ENCODE measurements at places on chromosomes 1 and 21.

GRCh38 chr1:163922743-163923201, 601.0 kb downstream of the NUF2 start:
- DNase-seq, result no peak

GRCh38 chr1:201718346-201719202, 110.4 kb upstream of the IPO9 start:
- DNase-seq, result no peak

DNA sequence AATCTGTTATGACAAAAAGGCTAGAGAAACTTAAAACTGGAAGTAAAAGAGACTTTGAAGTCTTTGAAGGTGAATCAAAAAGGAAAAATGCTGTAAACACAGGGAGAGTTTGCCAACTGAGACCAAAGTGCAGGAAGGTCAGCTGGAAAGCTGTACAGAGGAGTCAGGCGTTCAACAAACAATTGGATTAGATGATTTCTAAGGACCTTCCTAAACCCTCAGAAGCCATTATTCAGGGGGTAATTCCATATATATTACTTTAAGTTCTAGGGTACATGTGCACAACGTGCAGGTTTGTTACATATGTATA, 156.8 kb downstream of the ZBTB18 start:
- no peak for DNase-seq

- DNase-seq, result peak; percentile 68
Measured at GRCh38 chr1:203765029-203765837, at the start of gene LAX1. TSS of gene LAX1 (plus strand) at chr1:203765183. CDS start at chr1:203765566, 383 bp downstream.

DNA sequence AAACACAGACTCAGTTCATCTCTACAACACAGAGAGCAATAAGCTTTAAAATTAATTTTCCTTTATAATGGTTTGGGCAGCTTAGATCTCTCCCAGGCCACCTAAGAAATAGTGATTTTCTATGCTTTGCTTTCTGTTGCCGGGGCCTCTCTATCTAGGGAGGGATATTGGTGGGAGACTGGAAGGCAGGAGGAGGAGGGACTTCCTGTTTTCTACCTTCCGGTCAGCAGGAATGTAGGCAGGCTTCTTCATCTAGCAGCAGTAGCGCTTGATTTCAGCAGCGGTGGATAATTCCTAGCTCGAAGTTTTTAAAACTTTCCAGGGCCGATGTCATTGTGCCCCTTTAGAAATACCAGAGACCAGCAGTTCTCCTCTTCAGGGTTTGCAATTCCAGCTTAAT, 5.1 kb upstream of the DESI2 start:
- no peak for DNase-seq

GRCh38 chr1:196002906-196003305, 605.3 kb downstream of the KCNT2 start:
- no peak for DNase-seq

DNA sequence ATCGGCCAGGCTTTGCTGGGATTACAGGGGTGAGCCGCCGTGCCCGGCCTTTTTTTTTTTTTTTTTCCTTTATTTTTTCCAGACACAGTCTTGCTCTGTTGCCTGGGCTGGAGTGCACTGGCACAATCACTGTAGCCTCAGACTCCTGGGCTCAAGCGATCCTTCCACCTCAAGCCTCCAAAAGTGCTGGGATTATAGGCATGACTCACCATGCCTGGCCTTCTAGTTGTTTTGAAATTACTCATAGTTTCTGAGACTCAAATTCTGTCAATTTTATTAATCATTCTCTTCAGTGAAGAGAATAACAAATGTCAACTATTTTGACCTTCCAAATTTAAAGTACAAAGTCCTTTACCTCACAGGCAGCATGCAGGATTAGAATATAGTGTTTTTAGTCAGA, 374.5 kb downstream of the PLA2G4A start:
- no peak for DNase-seq

- DNase-seq, result no peak
Measured at GRCh38 chr1:227765261-227766014, 30.2 kb downstream of the SNAP47 start.

- DNase-seq, result no peak
Measured at GRCh38 chr1:15915991-15916390, 59.9 kb downstream of the ZBTB17 start.

- no peak for DNase-seq
Measured at GRCh38 chr1:202349206-202349928, 868 bp downstream of the PPP1R12B start.

GRCh38 chr1:62321446-62321845, 2.2 kb upstream of the KANK4 start:
- DNase-seq, result no peak

GRCh38 chr1:2292725-2293450, 64.8 kb downstream of the SKI start:
- no peak for DNase-seq

GRCh38 chr1:52697795-52698674, at the start of gene COA7:
TSS of gene COA7 (minus strand) at chr1:52698347. CDS start at chr1:52698326, 21 bp downstream.
- peak; percentile 76 for DNase-seq

DNA sequence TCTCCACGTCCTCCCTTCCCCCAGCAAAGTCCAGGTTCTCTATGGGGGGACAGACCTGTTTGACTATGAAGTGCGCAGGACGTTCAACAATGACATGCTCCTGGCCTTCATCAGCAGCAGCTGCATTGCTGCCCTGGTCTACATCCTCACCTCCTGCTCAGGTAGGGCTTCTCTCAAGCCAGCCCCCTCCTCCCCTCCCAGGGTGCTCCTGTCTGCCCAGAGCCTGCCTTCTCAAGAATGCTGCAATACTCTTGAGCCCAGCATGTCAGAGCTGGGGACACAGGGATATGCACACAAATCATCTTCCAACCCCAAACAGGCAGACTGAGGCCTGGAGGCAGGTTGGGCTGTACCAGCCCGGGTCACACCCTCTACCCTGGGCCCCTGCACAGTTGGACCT, 35.4 kb downstream of the DISP3 start:
- no peak for DNase-seq

GRCh38 chr1:178645157-178645807, 79.8 kb upstream of the RALGPS2 start:
- DNase-seq, result no peak

GRCh38 chr21:27653481-27653880, 686.6 kb upstream of the ADAMTS5 start:
- no peak for DNase-seq

DNA sequence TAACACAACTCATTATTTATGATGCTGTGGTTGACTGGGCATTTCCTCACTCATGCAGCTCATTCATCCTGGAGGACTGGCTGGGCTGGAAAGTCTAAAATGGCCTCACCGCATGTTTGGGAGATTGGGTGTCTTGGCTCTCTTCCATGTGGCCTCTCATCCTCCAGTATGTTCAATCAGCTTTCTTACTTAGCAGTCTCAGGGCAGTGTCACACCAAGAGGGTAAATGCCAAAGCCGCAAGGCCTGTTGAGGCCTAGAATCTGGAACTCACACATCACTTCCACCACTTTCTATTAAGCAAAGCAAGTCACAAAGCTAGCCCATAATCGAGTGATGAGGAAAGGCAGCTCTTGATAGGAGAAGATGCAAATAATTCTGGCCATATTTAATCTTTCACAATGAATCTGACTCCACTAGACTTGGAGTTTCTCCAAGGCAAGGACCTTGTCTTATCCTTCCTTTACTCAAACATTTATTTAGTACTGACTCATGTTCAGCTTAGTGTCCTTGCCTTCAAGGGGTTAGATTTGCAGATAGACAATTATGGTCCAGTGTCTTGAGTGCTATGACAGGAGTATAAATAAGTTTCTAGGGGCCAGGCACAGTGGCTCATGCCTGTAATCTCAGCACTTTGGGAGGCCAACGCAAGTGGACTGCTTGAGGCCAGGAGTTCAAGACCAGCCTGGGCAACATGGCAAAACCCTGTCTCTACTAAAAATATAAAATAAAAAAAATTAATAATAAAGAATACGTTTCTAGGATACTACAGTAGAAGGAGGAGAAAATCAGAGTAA, 45.1 kb downstream of the TMEM53 start:
- DNase-seq, result no peak

GRCh38 chr1:192151176-192151575, 7.1 kb upstream of the RGS18 start:
- DNase-seq, result no peak

DNA sequence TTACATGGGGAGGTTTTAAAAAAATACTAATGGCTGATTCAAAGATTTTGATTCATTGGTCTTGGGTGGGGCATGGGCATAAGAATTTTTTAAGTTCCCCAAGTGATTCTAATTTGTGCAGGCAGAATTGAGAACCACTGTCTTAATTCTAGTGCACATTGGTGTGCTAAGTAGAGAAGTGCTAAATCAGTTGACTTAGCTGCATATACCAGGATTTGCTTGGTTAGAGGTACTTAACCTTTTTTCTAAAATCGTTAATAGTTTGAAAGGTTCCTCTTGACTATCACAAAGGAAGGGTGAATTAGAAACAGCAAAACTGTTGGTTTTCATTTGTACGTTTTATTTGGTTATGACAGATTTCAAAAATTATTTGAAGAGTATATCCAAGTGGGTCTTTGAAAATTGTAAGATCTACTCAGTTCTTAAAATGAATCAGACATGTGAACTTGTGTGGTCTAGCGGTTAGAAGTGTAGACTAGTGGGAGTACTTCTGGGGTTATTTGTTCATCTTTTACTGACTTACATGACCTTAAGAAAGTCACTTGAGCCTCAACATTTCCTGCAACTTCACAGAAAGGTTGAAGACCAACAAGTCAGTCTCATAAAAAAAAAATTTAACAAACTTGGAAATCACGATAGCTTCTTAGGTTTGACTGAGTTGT, 66.7 kb downstream of the RPAP2 start:
- DNase-seq, result no peak

GRCh38 chr1:207308451-207309190, 12.9 kb upstream of the CD55 start:
- DNase-seq, result no peak

DNA sequence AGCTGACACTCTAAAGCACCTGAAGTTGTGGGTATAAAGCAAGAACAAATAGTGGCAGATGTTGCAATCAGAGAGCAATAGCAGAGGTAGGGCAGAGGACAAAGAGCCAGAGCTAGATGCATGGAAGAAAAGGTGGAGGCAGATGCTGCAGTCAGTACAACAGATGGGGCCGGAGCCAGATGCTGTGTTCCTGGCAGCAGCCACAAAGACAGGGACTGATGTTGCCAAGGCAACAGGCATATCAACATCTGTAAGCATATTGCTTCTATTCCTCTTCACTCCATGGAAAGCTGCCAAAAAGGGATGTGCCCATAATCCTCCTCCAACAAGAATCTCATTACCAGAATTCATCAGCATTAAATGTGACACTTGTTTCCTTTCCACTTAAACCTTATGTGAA, 108.0 kb downstream of the TNNI3K start:
- no peak for DNase-seq

GRCh38 chr1:2383576-2383975, 7.8 kb downstream of the MORN1 start:
- no peak for DNase-seq

- no peak for DNase-seq
Measured at GRCh38 chr1:65762081-65762862, 30.4 kb upstream of the PDE4B start.

GRCh38 chr1:8937701-8938100, 8.0 kb upstream of the CA6 start:
- DNase-seq, result no peak

GRCh38 chr1:156616463-156616862, 2.8 kb upstream of the HAPLN2 start:
- no peak for DNase-seq

DNA sequence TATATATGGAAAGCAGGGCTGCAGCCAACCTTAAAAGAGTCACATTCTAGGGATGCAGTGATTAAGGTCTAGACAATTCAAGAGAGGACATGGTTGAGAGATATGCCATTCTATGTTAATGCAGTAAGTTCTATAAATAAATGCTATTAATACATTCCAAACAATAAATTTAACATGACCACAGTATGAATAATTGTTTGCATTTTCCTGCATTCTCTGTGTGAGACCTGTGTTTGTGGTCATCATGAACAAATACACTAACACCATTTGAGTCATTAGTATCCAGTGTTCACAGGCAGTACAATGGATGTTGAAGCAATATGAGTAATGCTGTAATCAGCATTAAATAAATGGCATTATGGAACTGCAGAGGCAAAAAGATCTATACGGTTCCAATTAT, 5.5 kb upstream of the ZRANB2 start:
- no peak for DNase-seq

GRCh38 chr1:116154536-116154935, 43.3 kb downstream of the MAB21L3 start:
- no peak for DNase-seq

GRCh38 chr1:914131-914890, 9.4 kb upstream of the SAMD11 start:
- no peak for DNase-seq

DNA sequence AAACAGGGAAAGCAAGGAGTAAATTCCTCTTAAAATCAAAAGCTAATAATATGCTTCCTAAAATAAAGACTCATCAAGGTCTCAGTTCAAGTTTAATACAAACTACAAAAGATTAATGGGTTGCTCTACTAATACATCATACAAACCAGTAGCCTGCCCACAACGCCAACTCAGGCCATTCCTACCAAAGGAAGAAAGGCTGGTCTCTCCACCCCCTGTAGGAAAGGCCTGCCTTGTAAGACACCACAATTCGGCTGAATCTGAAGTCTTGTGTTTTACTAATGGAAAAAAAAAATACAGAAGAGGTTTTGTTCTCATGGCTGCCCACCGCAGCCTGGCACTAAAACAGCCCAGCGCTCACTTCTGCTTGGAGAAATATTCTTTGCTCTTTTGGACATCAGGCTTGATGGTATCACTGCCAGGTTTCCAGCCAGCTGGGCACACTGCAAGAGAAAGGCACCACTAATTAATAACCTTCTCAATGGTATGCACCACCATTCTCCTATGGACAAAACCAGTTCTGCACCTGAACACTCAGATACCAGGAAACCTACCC, 10.6 kb downstream of the PRDX1 start:
- no peak for DNase-seq

- DNase-seq, result no peak
Measured at GRCh38 chr1:115302390-115302961, 35.6 kb downstream of the NGF start.

GRCh38 chr21:16419188-16419921, 689.6 kb downstream of the USP25 start:
- DNase-seq, result no peak

- DNase-seq, result peak; percentile 61
Measured at GRCh38 chr1:154170547-154171222, 15.8 kb upstream of the NUP210L start.

DNA sequence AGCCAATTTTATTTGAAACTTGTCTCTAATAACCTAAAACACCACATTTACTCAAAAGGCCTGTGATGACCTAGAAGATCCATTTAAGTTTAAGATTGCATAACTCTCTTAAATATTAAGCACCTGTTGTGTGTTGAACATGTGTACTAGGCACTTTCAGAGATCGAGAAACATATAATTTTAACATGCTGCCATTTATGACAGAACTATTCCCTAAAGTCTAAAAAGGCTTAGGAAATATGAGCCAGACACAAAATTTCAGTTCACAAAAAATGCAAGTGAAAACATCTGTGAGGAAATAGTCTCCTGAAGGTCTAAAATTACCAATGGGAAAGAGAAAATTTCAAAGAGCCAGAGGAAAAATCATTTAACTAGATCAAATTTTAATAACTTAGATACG, 37.7 kb downstream of the CEP170 start:
- DNase-seq, result no peak
